ENCODE measurements at places on chromosomes 5 and 9. TPM values are rescaled to one million over a fixed set of nuclear protein-coding genes. Genes with fewer than 3 reads are reported as not detected.

The PCDHGB5 gene
- 4.0 TPM for total RNA-seq

The ASPN gene
- not detected for total RNA-seq

The TLX3 gene
- not detected for total RNA-seq

The POLR1E gene
- total RNA-seq, result 22.4 TPM

The SH2D3C gene
- total RNA-seq, result 2.6 TPM

The GPR150 gene
- not detected for total RNA-seq

The C5 gene
- 47.1 TPM for total RNA-seq

The UQCRQ gene
- 275 TPM for total RNA-seq

DNA sequence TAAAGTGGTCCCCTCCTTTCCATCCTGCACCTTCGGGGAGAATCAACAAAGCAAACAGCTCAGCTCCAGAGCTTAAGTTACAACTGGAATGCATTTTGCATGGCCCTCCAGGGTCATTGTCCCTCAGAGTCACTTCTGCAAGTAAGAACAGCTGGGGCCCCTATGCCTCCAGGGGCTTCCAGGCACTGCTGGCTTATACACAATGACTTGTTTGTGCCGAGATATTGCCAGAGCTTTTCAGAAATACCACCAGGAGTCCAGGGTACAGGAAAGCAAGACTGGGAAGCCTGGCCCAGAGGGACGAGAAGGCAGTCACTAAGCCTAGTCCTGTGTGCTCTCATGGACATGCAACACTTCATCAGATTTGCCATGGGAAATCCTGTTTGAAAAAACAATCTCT is 11.3 kb downstream of the FRMD3 start:
- DNase-seq, result no peak

DNA sequence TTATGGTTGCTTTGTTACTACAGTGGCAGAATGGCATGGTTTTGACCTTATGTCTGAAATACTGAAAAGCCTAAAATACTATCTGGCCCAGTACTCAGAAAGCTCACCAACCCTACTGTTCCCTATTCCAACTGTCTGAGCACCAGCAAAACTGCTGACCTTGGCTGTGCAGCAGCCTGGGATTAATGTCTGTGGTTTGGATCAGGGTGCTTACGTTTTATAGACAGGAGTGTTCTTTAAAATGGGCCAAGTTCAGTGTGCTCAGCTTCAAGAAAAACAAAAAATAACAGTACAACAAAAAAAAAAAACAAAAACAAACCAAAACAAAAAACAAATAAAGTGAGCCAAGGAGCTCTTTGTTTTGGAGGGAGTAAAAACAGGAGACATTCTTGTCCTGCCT is 36.4 kb downstream of the SLC28A3 start:
- no peak for DNase-seq

DNA sequence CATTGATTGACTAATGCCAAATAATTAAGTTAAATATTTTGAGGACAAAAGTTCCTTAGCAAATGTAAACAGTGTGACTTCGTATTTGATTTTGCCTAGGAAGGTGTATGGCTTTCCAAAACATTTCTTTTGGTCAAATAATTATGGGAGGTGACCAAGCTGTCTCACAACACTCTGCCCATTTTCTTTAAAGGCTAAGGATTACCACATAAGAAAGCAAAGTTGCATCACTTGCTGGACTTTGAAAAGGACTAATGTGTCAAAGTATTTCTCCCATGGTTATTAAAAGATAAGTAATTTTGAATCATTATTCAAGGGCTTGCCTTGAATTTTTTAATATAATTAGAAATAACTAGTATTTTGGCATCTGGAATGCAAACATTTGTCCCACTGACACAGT is 74.7 kb downstream of the HAPLN1 start:
- no peak for DNase-seq

DNA sequence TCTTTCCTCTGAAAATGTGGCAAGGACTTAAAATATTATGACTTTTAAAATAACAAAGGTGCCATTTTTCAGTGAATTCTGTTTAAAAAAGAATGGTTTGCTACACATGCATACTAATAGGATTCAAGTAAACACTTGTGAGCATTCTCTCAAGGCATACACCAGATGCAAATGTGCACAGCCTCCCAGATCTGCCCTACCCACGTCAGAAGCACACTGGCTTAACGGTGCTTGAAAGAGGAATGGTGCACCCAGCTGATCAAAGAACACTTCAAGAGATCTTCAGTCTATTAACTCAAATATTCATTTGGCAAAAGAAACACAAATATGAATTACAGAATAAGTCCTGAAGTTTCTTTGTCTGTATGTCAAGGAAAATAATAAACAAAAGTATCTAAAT is 15.8 kb downstream of the GABRB2 start:
- DNase-seq, result no peak

GRCh38 chr5:80967500-80968181 is 7.5 kb downstream of the RASGRF2 start:
- no peak for DNase-seq

DNA sequence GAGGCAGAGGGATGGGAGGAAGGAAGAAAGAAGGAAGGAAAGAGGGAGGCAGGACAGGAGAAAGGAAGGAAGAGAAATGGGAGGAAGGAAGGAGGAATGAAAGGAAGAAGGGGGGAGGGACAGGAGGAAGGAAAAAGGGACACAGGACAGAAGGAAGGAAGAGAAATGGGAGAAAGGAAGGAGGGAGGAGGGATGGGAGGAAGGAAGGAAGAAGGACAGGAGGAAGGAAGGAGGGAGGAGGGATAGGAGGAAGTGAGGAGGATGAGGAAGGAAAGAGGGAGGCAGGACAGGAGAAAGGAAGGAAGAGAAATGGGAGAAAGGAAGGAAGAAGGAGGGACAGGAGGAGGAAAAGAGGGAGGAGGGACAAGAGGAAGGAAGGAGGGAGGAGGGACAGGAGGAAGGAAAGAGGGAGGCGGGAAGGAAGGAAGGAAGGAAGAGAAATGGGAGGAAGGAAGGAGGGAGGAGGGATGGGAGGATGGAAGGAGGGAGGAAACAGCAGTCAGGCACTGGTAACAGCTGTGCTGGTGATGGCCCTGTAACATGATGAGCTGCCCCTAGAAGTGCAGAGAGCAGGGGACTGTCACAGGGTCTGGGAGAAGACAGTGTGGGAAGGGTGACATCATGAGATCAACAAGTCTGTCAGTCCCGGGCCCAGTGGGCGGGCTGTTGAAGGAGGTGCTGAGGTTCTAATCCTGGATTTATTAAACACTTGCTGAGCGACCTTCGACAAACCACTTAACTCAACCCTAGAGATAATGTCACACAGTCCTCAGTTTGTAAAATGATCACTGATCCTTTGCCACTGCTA is 10.7 kb upstream of the IRX1 start:
- DNase-seq, result no peak

GRCh38 chr9:33472171-33472880 is 1.4 kb downstream of the NOL6 start:
- DNase-seq, result no peak

DNA sequence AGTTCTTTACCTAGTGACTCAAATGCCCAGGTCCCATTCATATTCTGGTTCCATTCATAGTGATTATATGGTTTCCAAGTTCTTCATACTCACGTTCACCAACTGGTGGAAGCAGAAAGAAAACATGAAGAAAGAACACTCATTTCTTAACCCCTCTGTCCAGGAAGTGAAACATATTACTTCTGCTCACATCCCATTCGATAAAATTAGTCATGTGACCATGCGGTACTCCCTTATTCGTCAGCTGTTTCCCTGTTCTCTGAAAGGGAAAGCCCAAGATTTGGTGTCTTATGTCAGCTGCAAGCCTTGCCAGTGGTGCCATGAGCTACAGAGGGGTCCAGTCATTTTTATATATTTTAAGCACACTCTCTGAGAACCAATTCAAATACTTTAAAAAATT is 387.0 kb upstream of the DMAC1 start:
- no peak for DNase-seq

Data from progenitor cell of endocrine pancreas (in vitro differentiated cells).